ENCODE measurements at places on chromosomes 6 and 20.

- DNase-seq: no peak
Measured at GRCh38 chr6:109760208-109760607, 69.1 kb downstream of the FIG4 start.

DNA sequence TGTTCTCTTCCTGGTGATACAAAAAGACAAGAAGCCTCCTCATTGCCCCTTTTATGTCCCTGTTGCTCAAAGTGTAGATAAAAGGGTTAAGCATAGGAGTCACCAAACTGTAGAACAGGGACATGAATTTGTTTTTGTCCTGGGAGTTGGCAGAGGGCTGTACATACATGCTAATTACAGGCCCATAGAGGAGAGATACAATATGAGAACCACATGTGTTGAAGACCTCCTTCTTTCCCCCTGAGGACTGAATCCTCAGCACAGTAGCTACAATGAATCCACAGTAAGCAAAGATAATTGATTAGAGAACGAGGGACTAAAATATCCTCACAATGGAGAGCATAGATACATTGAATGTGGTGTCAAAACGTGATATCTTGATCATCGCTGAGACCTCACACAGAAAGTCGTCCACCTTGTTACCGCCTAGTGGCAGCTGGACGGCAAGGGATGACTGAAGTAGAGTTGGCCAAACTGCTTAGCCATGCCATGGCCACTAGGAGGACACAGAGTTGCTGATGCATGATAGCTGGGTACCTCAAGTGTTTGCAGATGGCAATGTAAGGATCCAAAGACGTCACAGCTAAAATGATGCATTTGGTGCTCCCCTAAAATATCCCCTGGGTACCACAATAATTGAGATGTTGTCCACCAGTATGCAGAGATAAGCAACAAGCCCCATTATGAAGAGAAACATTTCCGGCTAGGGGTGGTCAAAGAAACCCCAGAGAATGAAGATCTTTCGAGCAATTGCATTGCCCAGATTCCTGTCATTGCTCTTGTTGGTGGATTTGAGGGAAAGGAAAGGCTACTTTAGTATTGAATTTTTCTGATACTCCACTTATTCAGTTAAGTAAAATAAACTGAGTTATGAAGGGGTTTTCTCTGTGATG, 15.0 kb downstream of the OR2B3 start:
- no peak for DNase-seq

- DNase-seq: no peak
Measured at GRCh38 chr6:145736661-145737144, 1.4 kb upstream of the EPM2A start.

- DNase-seq: no peak
Measured at GRCh38 chr20:11652128-11652527, 265.6 kb upstream of the BTBD3 start.

- no peak for DNase-seq
Measured at GRCh38 chr6:168704678-168705077, 263.7 kb downstream of the SMOC2 start.

- DNase-seq: no peak
Measured at GRCh38 chr6:170107606-170108222, 183.2 kb downstream of the DLL1 start.

DNA sequence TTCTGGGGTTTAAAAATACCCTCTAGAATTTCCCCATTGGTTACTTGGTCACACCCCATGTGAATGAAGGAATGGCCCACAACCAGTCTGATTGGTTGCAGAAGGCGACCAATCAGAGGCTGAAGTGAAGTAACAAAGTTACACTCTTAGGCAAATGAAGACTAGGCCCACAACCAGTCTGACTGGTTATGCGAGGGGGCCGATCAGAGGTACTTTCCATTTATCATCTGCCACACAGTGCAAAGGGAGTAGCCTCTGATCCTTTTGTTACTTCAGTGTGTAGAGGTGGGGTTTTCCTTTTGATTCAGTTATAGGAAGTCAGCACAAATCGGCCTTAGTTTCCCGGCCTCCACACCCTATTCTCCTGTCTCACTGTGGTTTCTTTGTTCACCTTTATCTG, 61.2 kb upstream of the SGK1 start:
- DNase-seq: no peak

DNA sequence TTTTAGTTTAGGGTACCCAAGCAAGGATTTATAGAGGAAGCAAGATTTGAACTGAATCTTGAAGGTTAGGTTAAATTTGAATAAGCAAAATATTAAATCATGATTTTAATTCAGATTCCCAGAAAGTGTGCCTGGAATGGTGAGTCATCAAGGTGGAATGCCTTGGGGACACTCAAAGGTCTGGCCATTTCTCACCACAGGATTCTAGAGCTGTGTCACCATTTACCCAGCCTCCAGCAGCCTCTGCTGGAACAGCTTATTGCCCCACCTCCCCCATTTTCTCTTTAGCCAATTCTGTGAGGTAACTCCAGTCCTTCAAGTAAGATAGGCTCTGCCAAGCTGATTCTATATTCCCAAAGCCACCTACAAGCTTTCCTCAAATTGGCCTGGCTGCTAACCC, 181.4 kb downstream of the SIM1 start:
- no peak for DNase-seq

DNA sequence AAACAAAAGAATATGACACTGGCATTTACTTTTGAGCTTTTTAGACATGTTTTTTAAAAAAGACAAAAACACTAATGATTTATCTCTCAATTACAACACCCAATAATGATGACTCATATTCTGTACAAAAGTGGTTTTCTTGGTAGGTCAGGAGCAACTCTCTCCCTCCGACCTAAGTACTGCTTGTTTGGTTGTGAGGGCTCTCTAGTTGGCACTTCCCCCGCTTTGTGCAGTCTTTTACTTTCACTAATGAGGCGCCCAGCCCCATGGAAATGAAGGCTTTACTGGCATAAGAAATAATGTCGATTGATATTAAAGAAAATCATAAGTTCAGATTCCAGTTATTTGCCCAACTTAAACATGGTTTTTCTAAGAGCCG, 1.3 kb downstream of the KPNA5 start:
- DNase-seq: peak; percentile 21

DNA sequence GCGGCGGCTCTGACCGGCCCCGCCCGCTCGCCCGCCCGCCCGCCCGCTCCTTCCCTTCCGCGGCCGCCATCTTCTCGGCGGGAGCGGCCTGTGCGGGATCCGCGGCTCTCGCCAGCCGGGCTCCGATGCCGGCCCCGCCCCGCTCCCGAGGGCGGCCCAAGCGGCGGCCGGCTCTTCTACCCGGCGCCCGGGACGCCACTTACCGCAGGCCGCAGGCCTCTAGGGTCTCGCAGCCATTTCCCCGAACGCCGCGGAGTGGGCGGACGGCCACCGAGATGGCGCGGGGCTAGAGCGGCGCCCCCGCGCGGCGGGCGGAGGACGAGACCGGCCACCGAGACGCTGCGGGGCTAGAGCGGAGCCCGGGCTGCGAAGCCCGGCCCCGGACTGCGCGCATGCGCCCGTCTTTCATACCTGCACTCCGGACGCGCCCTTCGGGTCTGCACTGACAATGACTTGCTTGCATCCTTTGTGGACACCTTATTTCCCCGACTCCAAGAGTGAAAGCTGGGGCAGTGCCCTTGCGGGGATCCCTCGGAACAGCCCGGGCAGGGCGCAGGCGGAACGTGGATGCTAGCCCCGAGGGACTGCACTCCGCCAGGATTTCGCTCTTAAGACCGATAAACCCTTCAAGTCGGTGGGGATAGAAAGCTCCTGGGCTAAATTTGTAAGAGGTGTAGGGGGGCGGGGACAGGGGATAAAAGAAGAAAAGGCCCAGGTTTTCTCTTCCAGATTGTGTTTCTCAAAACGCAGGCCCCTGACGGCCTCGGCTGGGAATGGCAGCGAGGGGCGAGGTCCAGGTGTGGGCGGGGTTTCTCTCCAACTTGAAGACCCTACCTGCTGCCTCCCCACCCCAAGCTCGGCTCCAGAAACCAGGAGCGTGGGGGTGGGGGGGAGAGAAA, at the start of gene DIDO1:
TSS of gene DIDO1 (minus strand) at position 277 of the 899 bp plus-strand sequence.
- DNase-seq: peak; percentile 81

GRCh38 chr6:137856138-137856898, 10.7 kb upstream of the TNFAIP3 start:
- DNase-seq: no peak

- DNase-seq: no peak
Measured at GRCh38 chr20:47352332-47353238, 3.9 kb downstream of the ZMYND8 start.

GRCh38 chr6:2881423-2881822, 21.7 kb downstream of the SERPINB9 start:
- no peak for DNase-seq

- DNase-seq: no peak
Measured at GRCh38 chr6:109580519-109580918, 97.5 kb upstream of the ZBTB24 start.

DNA sequence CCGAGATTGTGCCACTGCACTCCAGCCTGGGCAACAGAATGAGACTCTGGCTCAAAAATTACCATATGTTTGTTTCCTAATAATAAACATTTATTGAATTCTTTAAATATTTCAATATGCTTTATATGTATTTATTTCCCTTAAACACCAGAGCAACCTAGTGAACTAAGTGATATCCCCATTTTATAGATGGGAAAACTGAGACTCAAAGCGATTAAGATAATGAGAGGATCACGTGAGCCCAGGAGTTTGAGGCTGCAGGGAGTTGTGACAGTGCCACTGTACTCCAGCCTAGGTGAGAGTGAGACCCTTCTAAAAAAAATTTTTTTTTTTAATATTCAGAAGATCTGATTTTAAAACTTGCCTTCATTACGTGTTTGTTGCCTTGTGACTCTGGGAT, 19.4 kb upstream of the CARMIL1 start:
- no peak for DNase-seq

- DNase-seq: no peak
Measured at GRCh38 chr20:35616465-35617396, 1.1 kb downstream of the SPAG4 start.

GRCh38 chr6:88165844-88166492, at the start of gene CNR1:
Gene CNR1, minus strand, starts transcription at chr6:88166347. Its CDS starts 21,073 bp downstream, at chr6:88145274.
- no peak for DNase-seq

DNA sequence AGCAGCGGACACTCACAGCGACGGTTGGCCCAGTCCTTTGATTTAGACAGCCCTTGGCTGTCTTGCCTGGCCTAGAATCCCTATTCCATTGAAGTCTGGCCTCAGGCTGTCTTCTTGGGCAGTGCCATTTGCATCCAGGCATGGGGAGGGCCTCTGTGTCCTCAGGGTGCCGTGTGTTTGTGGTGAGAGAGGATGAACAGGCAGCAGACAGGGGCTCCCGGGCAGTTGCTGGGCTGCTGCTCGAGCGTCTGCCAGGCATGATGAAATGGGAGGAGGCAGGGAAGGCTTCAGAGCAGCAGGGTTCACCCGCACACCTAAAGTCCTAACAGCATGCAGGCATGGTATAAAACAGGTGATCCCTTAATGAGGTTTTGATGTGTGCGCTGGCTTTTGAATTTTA, 126.9 kb downstream of the SOBP start:
- no peak for DNase-seq

GRCh38 chr6:117706504-117706903, 31.2 kb downstream of the NUS1 start:
- no peak for DNase-seq

DNA sequence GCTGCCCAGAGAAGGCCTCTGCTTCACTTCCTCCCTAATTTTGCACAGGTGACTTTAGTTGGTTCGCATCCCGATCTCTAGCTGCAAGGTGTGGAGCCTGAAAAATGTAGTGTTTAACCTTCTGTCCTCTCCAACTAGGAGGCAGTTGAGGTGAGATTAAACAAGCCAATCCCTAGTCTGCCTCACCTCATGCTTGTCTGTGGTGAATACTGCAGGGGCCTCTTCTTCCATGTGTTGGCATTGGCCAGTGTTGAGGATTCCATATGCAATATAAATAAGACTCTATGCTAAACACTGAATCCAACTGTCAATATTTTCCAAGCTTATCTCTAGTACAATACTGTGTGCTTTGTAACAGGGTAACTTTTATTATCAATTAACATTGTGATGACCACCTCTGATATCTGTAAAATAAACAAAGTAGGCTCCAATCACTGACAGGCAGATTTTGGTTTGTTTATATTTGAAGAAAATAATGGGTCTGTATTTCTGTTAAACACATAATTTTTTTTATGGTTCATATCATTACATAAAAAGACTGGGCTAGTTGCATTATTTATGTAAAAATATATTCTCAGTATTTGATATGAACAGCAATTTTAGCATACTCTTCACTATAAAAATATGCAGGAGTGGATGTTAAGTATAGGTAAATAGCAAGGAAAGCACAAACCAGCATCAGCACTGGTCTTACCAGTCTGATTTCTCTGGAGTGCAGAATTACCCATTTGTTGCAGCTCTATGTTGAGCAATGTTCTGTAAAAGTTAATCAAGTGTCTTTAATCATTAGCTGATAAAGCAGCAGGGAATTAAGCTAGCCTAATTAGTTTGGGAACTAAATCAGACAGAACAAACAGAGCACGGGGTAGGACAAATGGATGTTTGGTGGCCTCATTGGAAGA, 74.0 kb downstream of the ANKRD6 start:
- DNase-seq: no peak

DNA sequence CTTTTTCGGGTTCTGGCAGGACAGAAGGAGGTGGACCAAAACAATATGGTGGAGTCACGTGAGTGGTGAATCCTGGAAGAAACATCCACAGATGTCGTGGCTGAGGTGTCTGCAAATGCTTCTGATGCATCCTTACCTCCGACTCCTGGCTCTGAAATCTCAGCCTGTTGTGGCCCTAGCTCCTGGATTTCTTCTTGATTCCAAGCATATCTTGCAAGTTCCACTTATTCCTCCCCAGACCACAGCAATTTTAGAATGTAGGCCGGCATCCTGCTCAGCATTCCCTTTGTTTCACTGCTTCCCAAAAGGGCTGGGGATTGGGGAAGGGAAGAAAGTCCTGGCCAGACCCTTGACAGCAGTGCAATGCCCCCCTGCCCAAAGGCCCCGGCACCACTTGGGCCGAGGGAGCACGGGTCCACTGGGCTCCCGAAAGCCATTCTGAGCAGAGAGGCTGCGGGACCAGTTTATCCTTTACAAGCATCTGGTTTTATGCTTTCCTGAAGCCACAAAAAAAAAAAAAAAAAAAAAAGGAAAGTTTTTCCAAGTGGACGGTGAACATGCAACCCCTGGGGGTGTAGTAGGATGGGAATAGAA, 200.9 kb upstream of the RNF24 start:
- DNase-seq: no peak

- no peak for DNase-seq
Measured at GRCh38 chr6:135974426-135974825, 122.9 kb downstream of the PDE7B start.

GRCh38 chr6:124943658-124944057, 18.6 kb upstream of the RNF217 start:
- no peak for DNase-seq
